SK-N-SH (cell line): ENCODE measurements at places on chromosomes 3 and 15. TPM values are rescaled to one million over a fixed set of nuclear protein-coding genes. Genes with fewer than 3 reads are reported as not detected.

SORD gene
- 35.1 and 40.8 TPM in 2 replicates for polyA plus RNA-seq

BFSP2 gene
- polyA plus RNA-seq, result not detected in 2 replicates

TLR9 gene
- 0.12 TPM in 1 of 2 replicates, not detected in the other for polyA plus RNA-seq

IQSEC1 gene
- polyA plus RNA-seq, result 4.4 and 6.2 TPM in 2 replicates

CASR gene
- not detected in 2 replicates for polyA plus RNA-seq

GABRR3 gene
- not detected in 2 replicates for polyA plus RNA-seq

RHOA gene
- polyA plus RNA-seq, result 221 and 312 TPM in 2 replicates

WNT7A gene
- not detected in 2 replicates for polyA plus RNA-seq

ZBED2 gene
- polyA plus RNA-seq, result 0.76 and 1.3 TPM in 2 replicates

RPUSD2 gene
- 10.3 and 10.8 TPM in 2 replicates for polyA plus RNA-seq

APBA2 gene
- 12.7 and 14.0 TPM in 2 replicates for polyA plus RNA-seq

SLC27A2 gene
- 0.49 and 0.65 TPM in 2 replicates for polyA plus RNA-seq

TARS3 gene
- polyA plus RNA-seq, result 3.5 and 3.9 TPM in 2 replicates

PGBD4 gene
- 0.77 and 1.3 TPM in 2 replicates for polyA plus RNA-seq

NR1I2 gene
- 0.03 TPM in 1 of 2 replicates, not detected in the other for polyA plus RNA-seq

C3orf85 gene
- polyA plus RNA-seq, result not detected in 2 replicates

TMEM212 gene
- not detected in 2 replicates for polyA plus RNA-seq

GABRB3 gene
- 0.10 and 0.75 TPM in 2 replicates for polyA plus RNA-seq

B3GALNT1 gene
- 0.15 and 0.32 TPM in 2 replicates for polyA plus RNA-seq

NSUN3 gene
- 2.9 and 3.3 TPM in 2 replicates for polyA plus RNA-seq

COL7A1 gene
- 7.1 and 10.8 TPM in 2 replicates for polyA plus RNA-seq

TGM4 gene
- polyA plus RNA-seq, result 0.12 and 0.13 TPM in 2 replicates

TM4SF4 gene
- 0.08 and 0.10 TPM in 2 replicates for polyA plus RNA-seq

SERPINI2 gene
- polyA plus RNA-seq, result not detected in 2 replicates

CFAP100 gene
- polyA plus RNA-seq, result not detected in 2 replicates

PLOD2 gene
- polyA plus RNA-seq, result 0.58 and 0.93 TPM in 2 replicates

NMB gene
- polyA plus RNA-seq, result 5.3 and 6.5 TPM in 2 replicates

CD96 gene
- polyA plus RNA-seq, result 0.02 and 0.06 TPM in 2 replicates

RBMS3 gene
- polyA plus RNA-seq, result 8.2 and 9.9 TPM in 2 replicates

C3orf20 gene
- not detected in 2 replicates for polyA plus RNA-seq

EPHA3 gene
- not detected in 2 replicates for polyA plus RNA-seq

CELSR3 gene
- 10.0 and 11.7 TPM in 2 replicates for polyA plus RNA-seq

DNAH12 gene
- polyA plus RNA-seq, result 0.03 and 0.05 TPM in 2 replicates

HRH1 gene
- polyA plus RNA-seq, result 6.2 and 7.7 TPM in 2 replicates

LSAMP gene
- 5.5 and 6.6 TPM in 2 replicates for polyA plus RNA-seq

COL8A1 gene
- 4.0 and 16.7 TPM in 2 replicates for polyA plus RNA-seq

ZMYND10 gene
- 0.83 and 0.95 TPM in 2 replicates for polyA plus RNA-seq

MOBP gene
- not detected in 2 replicates for polyA plus RNA-seq

TUSC7 gene
- not detected in 2 replicates for polyA plus RNA-seq
